ENCODE measurements at places on chromosomes 4 and X. TPM values are rescaled to one million over a fixed set of nuclear protein-coding genes. Genes with fewer than 3 reads are reported as not detected.

GRCh38 chrX:71618303-71618721, at the start of gene CXCR3:
Gene CXCR3, minus strand, starts transcription at chrX:71618511. Its CDS starts 62 bp downstream, at chrX:71618449.
- DNase-seq: peak; percentile 62

GRCh38 chr4:66486068-66486467, 815.8 kb upstream of the EPHA5 start:
- DNase-seq: no peak

The AFF2 gene
- 0.29 TPM for total RNA-seq

DNA sequence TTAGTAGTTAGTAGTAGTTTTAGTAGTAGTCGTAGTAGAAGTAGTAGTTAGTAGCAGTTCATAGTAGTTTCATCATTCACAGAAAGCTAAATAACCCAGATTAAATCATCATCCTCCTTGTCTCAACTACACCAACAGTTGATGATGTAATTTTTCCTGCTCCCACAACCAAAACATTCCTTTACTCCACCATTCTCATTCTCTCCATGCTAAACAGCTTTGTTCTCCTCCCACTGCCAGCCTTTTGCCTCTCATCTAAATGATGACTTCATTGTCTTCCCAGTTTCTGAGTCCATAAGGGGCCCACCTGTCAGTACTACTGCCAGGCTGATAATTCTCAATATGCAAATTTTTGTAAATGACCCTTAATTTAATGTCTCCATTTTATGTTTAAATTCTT, 68.9 kb downstream of the ARHGAP24 start:
- DNase-seq: no peak
